Hippocampal formation (tissue), 2 donors: ENCODE measurements at places on chromosomes 2 and 18.

DNA sequence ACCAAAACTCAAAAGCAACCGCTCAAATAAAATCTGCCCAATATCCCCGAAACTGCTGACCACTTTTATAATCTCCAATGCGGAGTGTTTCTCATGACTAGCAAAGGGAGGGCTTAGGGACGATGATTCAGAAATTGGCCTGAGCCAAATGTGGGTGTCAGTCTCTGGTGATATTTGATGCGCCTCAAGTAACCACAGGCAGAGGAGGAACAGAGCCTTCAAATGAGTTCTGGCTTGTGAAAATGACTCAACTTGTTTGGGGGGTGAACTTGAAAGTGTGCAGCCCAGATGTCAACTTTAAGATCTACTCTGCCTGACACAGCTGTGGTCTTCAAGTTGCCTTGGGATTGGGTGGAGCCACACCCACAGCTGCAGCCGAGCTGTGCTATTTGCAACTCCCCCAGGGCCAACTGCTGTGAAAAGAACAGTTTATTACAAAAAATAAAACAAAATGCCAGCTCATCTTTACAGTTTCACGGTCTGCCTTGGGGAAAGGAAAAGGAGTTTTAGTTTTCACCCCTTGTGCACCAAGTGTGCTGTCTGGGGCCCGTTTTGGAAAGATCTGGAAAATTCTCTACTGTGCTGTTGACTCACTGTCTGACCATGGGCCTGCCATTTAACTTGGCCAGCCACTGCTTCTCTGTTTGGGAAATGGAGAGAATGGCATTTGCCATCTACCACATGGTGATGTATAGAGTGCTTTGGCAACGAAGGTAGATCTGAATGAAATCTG, 222.1 kb downstream of the MTX2 start:
- DNase-seq: no peak

DNA sequence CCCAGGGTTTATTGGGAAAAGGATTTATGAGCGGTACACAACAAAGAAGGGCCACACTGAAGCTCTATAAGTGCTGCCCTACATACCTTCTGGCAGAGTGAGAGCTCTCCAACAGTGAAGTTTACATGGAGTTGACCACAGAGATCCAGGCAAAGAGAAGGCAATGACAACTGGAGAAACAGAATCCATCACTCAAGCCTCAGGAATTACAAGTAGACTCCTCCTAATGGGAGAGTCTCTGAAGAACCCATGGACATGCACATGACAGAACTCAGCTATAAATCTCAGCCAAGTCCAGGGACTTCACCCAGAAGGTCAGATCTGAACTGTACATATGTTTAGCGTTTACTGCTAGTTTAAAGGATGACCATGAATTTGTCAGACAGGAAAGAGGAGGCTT, 164.7 kb downstream of the DNAH7 start:
- no peak for DNase-seq

DNA sequence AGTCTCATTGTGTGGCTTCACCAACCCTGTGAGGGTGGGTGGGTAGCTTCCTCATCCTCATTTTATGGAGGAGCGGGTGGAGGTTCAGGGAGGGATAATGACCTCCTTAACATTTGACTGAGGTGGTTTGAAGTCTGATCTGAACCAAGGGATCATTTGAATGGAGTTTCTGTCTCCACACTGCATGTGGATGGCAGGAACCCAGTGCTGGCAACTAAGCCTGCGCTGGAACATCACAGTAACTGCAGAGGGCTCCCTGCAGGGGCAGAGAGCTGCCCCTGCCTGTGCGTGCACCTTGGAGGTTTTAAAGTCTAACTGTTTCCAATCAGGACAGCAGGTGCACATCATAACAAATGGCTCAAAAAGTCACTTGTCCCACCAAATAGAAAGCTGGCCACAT, 3.3 kb downstream of the AGAP1 start:
- no peak for DNase-seq

GRCh38 chr18:80200932-80201672, 46.2 kb downstream of the PARD6G start:
- DNase-seq: peak; percentile 20

- DNase-seq: no peak
Measured at GRCh38 chr2:1964659-1965058, 220.3 kb upstream of the PXDN start.

DNA sequence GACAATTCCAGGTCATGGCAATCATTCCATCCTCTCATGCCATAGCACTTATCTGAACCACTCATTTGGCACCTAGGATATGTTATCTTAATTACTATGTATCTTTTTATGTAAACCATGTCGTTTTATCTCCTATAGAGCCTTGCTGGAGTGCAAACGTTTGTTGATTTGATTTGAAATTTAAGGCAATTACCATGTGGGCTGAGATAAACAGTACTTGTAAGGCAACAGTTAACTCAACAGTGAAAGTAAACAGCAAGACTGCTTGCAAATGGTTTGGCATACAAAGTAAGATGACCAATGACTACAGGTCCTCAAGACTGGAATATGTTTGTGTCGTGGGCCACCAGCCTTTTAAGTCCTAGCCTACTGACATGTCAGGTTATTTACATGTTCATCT, 133.7 kb upstream of the ZFP36L2 start:
- DNase-seq: no peak

GRCh38 chr2:156491176-156491575, 55.0 kb downstream of the GPD2 start:
- no peak for DNase-seq

DNA sequence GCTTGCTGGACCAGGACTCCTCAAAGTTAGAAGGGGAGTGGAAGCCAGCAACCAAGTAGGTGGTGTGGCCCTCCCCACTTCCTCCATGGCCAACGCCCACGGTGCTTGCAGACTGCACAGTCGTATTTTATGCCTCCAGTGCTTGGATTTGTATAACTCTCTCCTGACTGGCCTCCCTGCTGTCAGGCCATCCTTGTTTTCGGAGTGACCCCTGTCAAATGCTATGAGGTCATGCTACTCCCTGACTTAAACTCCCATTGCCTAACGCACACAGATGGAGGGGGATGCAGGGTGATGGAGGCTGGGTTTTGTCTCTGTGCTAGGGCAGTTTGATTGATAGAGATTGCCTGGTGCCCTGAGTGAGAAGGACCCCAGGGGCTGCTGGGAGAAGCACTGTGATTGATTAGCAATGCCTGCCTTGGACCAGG, 36.1 kb downstream of the GLI2 start:
- no peak for DNase-seq
